Stimulated activated CD8-positive, alpha-beta memory T cell treated with anti-CD3 and anti-CD28 coated beads, Interleukin-7, amount 100 ng/mL, for 1 hour (primary cell): ENCODE measurements at places on chromosomes 2 and 18.

- no peak for DNase-seq
Measured at GRCh38 chr18:74613381-74613780, 15.7 kb downstream of the ZNF407 start.

DNA sequence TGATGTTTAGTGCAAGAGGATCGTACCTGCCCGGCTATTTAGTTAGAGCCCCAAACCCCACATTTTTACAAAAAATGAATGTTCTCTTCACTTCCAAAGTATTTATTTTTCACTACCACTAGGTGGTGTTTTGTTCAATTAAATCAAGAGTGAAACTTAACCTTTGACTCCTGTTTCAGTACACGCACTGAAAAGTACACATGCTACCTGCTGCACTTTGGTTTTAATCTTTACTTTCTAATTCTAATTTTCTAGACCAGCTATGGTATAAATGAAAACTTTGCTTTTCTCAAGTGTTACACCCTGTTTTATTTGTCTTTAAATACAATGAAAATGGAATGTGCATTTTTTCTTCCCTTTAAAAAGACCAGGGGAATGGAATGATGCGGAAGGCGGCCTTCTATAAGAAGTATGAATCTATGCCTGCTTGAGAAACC, 31.4 kb upstream of the CHN1 start:
- DNase-seq: no peak

DNA sequence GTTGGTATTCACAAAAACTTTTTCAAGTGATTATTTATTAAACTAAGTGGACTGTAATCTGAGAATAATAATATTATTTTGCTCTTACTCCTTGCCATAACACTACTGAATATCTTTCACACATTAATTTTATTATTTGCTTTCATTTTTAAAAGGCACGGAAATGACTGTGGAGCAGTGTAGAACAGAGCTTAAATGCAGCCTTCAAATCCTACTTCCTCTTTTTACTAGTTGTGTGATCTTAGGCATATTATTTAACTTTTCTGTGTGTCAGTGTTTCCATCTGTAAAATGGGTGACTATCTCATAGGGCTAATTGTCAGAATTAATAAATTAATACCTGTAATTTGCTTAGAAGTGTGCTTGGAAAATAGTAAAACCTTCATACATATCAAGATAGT, 55.5 kb upstream of the SLC8A1 start:
- DNase-seq: no peak

- DNase-seq: no peak
Measured at GRCh38 chr18:48993586-48993985, 42.8 kb upstream of the SMAD7 start.

GRCh38 chr18:3037423-3037915, 24.5 kb upstream of the LPIN2 start:
- no peak for DNase-seq

DNA sequence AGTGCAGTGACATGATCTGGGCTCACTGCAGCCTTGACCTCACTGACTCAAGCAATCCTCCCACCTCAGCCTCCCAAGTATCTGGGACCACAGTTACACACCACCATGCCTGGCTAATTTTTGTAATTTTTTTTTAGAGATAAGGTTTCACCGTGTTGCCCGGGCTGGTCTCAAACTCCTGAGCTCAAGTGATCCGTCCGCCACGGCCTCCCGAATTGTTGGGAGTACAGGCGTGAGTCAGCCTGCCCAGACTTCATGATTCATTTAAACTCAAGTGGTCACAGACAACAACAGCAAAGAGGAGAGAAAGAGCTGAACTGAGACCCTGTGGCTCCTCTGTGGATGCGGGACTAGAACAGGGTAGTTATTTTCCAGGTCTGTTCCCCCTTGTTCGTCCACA, 83.0 kb downstream of the TSHZ1 start:
- DNase-seq: no peak

- DNase-seq: no peak
Measured at GRCh38 chr18:12908706-12909105, 24.7 kb upstream of the PTPN2 start.

- DNase-seq: no peak
Measured at GRCh38 chr2:36663851-36664695, 32.4 kb upstream of the VIT start.

GRCh38 chr2:205511221-205511620, 171.1 kb upstream of the NRP2 start:
- no peak for DNase-seq

- DNase-seq: no peak
Measured at GRCh38 chr2:187526792-187527191, 27.4 kb downstream of the TFPI start.

DNA sequence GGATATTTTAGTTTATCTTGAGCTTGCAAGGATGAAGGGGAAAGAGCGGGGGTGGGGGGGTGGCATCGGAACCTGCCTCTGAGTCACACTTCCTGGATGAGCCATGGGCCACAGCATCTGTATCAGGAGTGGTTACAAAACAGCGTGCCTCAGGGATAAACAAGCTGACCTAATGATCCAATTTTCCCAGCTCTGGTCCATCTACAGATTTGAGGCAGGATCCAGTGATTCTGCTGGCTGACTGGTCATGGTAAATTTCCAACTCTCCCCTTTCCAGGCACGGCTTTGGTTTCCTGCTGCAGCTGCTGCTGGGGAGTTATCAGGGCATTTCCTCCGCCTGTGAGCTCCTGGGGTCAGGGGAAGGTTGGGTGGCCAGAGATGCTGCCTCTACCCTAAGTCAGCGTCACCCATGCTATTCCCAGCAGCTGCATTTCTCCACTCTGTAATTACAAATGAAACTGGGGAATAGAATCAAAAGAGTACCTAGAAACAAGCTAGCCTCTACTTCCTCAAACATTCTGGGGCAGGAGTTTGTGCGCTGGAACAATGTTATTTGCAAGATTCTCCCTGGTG, 4.7 kb upstream of the HPCAL1 start:
- DNase-seq: peak; percentile 36

GRCh38 chr2:115560666-115561065, 1118.2 kb downstream of the DPP10 start:
- DNase-seq: no peak

GRCh38 chr2:84038866-84039265, 420.2 kb downstream of the SUCLG1 start:
- no peak for DNase-seq

GRCh38 chr2:148920559-148920958, 45.5 kb downstream of the KIF5C start:
- DNase-seq: no peak

GRCh38 chr2:8021921-8022320, 659.9 kb upstream of the ID2 start:
- no peak for DNase-seq

DNA sequence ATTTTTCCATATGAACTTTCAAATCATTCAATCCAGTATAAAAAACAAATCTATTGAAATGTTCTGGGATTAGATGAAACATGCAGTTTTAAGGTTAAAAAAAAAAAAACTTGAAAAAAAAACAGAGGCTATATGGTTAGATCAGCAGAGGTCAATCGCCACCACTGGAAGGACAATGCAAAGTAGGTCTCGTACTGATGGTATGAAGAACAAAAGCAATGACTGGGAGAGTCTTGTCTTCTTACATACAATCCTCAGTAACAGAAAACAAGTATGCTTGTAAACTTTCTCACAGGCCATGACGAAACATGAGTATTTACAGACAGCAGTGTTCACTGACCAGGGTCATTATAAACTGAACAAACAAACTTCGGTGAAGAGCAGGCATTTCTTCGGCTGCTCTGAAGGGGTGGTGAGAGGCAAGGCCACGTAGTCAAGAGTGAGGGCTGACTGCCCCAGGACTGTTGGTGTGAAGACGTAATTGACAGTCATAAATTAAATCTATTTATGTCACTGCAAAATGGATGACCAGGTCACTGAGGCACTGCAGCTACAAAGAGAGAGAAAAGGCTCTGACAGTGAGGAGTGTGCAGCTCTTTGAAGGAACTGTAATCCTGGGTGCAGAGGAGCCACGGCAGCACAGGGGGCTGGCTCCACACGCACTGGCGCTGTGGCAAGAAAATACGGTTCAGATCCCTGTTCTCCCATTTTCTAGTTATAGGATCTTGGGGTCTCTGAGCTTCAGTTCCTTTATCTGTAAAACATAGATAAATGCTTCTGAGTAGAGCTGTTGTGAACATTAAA, 60.0 kb downstream of the NXPH2 start:
- no peak for DNase-seq

DNA sequence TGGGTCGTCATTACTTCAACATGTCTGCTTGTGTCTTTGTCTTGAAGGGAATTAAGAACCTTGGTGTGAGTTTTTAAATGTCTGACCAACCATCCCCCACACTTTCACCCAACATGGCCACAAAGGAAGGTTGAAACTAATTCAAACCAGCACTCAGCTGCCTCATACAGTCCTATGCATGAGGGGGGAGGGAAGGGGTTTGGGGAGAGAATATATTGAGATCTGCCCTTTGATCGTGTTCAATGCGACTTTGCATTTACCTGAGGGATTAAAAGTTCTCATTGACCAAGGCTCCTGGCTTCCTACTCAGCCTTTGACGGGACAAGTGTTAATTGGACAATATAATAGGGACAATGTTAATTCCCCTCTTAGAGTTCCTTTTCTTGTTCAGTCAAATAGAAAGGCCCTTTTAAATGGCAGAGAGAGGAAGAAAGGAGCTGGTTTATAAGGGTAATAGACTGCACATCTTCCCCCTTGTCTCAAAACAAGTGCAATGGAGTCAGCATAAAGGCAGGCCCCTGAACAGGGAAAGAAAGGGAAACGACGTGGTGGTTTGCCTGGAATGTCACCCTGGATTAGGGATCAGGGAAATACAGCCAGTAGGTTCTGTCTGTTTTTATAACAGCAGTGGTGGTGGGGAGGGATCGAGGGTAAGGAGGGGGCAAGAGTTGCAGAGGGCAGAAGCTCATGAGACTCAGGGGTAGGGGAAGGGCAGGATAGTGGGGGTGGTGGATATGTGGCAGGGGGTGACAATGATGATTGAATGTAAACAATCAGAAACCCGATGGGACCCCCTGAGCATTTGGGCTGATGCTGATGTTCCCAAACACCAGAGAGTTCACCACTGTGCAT, 198.7 kb downstream of the MYCN start:
- no peak for DNase-seq

DNA sequence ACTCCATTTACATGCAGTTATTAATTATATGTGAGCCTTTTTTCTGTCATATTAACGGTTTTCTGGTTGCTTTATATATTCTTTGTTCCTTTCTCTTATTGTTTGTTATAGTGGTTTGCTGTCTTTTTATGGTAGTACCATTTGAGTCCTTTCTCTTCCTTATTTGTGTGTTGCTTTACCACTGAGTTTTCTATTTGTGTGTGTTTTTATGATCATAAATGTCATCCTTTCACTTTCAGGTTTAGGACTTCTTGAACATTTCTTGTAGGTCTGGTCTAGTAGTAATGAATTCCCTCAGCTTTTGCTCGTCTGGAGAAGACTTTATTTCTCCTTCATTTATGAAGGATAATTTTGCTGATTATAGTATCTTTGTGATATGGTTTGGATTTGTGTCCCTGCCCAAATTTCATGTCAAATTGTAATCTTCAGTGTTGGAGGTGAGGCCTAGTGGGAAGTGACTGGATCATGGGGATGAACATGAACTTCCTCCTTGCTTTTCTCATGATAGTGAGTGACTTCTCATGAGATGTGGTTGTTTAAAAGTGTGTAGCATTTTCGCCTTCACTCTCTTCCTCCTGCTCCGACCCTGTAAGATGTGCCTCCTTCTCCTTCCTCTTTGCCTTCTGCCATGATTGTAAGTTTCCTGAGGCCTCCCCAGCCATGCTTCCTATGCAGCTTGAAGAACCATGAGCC, 11.5 kb downstream of the GCC2 start:
- DNase-seq: no peak

- no peak for DNase-seq
Measured at GRCh38 chr2:208010506-208010905, 14.8 kb downstream of the PLEKHM3 start.

- no peak for DNase-seq
Measured at GRCh38 chr2:77009307-77009706, 512.9 kb downstream of the LRRTM4 start.

GRCh38 chr2:147430408-147430807, 414.4 kb upstream of the ACVR2A start:
- no peak for DNase-seq

- DNase-seq: no peak
Measured at GRCh38 chr2:16971722-16972234, 306.1 kb upstream of the CYRIA start.

DNA sequence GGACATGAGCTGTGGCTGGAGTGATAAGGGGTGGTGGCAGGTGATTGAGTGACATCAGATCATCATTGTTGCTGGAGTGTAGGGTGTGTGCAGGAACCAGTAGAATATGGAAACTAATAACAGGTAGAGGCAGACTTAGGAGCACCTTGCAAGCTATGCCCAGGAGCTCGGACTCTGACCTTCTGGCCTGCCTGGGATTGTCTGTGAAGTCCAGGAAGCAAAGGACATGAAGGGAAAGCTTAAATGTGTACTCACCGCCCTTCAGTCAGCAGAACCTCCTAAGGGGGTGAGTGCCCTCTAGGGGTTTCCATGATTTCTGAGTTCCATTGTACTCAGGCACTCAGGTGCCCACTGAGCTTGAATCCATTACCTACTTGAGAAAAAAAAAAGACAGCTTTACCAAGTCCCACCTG, 104.2 kb downstream of the CRIM1 start:
- no peak for DNase-seq

GRCh38 chr2:187943772-187944369, 347.8 kb upstream of the GULP1 start:
- no peak for DNase-seq

DNA sequence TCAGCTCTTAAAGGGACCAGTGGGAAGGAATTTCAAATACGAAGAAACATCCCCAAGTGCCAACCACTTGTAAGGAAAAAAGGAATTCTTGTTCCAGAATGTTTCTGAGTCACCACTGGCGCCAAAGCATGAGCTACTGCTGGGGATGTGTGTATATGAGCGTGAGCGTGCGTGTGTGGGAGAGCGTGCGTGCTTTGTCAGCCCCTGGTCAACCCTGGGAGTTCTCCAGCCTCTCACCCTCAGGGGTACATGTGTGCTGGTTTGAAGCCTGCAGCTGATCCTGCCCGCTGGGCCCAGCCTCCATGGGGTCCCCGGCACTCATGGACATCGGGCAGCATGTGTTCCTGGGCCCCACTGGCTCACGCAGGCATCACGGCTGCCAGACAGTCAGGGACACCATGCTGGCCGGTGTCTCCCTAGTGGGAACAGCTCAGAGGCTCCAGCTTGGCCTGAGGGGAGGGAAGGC, 17.1 kb downstream of the HS6ST1 start:
- no peak for DNase-seq

DNA sequence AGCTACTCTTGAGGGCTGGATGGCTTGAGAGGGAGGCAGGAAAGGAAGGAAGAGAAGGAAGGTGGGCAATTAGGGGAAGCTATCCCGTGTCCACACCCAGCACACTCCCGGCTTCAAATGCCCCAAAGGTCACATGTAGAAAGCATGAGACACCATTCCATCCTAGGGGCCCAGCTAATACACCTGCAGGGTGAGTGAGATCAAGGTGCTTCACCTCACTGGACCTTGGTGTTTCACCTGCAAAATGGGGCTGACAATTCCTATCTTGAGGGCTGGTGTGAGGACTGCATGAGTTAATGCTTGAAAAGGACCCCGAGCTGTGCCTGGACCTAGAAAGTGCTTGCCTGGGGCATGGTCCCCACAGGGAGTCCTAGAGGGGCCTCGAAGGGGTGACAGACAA, 50.8 kb upstream of the SMAD7 start:
- DNase-seq: no peak

- DNase-seq: no peak
Measured at GRCh38 chr2:202017940-202018339, 15.7 kb upstream of the FZD7 start.

- DNase-seq: no peak
Measured at GRCh38 chr2:79259959-79260358, 100.4 kb upstream of the REG3A start.

- DNase-seq: no peak
Measured at GRCh38 chr2:10009271-10009810, 34.0 kb upstream of the KLF11 start.

GRCh38 chr2:60549238-60549927, 4.1 kb downstream of the BCL11A start:
- no peak for DNase-seq
